ENCODE measurements at places on chromosomes 7 and 10.

GRCh38 chr7:3695602-3696001, 394.6 kb downstream of the SDK1 start:
- no peak for DNase-seq

- no peak for DNase-seq
Measured at GRCh38 chr7:158649279-158649678, 55.3 kb downstream of the NCAPG2 start.

GRCh38 chr10:111392910-111393309, 316.1 kb downstream of the ADRA2A start:
- DNase-seq, result no peak

- DNase-seq, result no peak
Measured at GRCh38 chr10:51667678-51668335, 31.6 kb downstream of the CSTF2T start.

- no peak for DNase-seq
Measured at GRCh38 chr10:82576093-82576492, 701.1 kb downstream of the NRG3 start.

- DNase-seq, result no peak
Measured at GRCh38 chr7:71739520-71740173, 607.7 kb downstream of the GALNT17 start.

- DNase-seq, result no peak
Measured at GRCh38 chr7:135717693-135718092, 10.3 kb downstream of the SLC13A4 start.

DNA sequence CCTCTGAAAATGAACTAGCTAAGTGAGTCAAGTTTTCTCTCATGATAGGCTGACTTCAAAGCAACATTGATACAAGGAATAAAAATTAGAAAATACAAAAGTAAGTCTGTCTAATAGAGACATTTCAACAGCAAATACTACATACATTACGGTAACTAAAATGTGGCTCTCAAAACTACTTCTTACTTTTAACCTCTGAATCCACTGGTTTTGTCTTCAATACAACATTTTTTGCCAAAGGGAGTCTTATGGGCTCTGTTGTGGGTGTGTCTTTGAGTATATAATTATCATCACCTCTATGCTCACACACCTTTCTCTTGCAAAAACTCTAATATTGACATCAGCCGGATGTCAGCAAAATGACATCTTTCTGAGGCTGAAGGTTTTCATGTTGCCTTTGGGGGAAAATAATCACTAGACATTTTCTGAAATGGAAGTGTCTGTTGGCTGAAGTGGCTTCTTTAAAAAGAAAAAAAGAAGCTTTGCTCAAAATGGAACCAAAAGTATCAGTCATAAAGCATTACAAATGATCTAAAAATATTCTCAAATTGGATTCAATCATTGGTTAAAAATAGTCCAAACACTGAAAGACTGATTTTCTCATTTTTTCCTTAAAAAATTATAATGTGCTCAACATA, 41.8 kb upstream of the FAM133B start:
- DNase-seq, result no peak

- DNase-seq, result no peak
Measured at GRCh38 chr7:106679153-106679931, 18.4 kb upstream of the CCDC71L start.

Measured in DMS153 (cell line).